Activated CD8-positive, alpha-beta memory T cell treated with anti-CD3 and anti-CD28 coated beads for 48 hours (primary cell): ENCODE measurements at places on chromosomes 2 and 18.

GRCh38 chr2:38652431-38653273, 13.3 kb upstream of the GALM start:
- no peak for DNase-seq

DNA sequence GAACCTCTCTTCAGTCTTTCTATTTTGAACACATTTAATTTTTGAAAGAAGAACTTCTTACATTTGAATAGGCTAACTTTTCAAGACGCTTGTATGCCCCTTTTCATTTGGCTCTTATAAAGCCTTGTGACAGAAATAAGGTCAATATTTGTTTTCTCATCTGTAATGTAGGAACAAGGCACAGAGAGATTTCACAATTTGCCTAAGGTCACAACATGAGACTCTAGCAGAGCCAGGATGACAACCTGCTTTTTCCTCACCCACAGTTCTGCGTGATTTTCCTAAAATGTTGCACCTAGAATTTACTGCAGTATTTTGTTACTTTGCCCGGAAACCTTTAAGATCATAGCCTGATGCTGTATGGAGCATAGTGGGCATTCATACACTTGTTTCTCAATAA, 67.4 kb downstream of the TXNL1 start:
- DNase-seq, result no peak

DNA sequence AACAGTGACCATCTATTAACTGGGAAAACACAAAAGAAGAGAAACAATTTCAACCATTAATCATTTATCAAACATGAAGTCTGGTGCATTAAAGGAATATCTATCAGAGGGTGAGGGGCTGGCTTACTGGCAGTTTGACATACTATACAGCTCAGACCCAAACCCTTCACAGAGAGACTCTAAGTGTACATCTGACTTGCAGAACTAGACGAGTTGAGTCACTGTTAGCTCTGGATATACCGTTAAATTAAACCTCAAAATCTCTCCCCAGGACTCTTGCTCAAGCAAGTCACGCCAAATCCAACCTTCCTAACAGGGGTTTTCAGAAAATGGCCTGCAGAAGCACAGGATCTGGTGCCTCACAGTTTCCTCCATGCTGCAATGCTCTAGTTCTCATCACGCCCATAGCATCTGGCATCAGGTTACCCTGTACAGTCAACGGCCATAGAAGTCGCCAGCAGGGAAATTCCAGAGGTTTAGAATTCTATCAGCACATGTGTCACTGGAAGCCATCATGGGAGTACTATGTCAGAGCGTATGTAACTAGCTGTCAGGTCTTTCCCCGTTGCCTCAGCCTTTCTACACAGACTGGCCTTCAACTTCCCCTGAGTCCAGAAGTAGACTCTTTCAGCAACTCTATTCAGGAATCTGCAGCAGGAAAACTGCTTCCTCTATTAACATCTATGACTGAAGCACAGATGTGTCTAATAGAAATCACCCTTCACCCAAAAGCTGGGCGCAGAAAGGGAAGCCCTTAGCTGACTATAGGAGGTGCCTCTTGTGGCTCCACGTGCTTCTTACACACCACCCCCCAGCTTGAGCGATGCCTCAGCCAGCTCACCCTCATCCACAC, 9.3 kb downstream of the TGOLN2 start:
- DNase-seq, result no peak

GRCh38 chr2:29920631-29921559, 491 bp downstream of the ALK start:
- no peak for DNase-seq

DNA sequence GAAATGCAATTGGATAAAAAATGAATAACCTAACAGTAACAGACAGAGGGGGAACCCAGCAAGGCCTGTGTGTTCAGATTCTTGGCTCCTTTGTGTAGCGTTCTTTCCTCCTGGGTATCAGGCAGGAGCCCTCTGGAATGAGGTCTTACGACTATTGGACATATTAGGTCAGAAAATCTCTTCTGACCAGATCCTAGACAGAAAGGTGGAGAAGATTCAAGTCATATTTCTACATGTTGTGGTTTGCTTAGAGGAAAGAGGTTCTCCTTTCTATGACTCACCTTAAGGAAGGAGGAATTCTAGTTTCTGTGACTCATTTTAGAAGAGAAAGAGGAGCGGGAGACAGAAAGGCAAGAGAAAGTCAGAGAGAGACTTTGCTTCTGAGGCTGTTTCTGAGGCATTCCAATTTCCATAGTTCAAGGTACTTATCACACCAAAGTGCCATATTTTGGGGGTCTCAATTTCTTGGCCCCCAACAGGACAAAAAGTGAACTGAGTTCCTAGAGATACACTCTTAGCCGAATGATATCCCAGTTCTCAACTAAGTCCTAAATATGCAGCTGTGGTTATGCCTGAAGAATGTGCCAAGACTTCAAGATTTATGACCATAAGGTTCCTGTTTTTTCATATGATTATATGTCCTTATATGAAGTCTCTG, 618.6 kb downstream of the ZEB2 start:
- DNase-seq, result no peak
